ENCODE measurements at places on chromosomes 2 and 18. TPM values are rescaled to one million over a fixed set of nuclear protein-coding genes. Genes with fewer than 3 reads are reported as not detected.

Gene CTNNA2
- polyA plus RNA-seq = 4.3 TPM

Gene SNX17
- polyA plus RNA-seq = 128 TPM

GRCh38 chr2:187581125-187581896 lies 27.1 kb upstream of the TFPI start:
- no peak for DNase-seq

Gene DSG3
- polyA plus RNA-seq = not detected

All from right renal pelvis (tissue), 4 donors.